NCI-H82 (cell line): ENCODE measurements at places on chromosomes 11 and 22.

- no peak for DNase-seq
These were observed 7.0 kb downstream of the PITPNB start for GRCh38 chr22:27912101-27912500.

- DNase-seq = no peak
These were observed 9.1 kb upstream of the CCDC88B start for GRCh38 chr11:64330888-64331287.

- peak; percentile 24 for DNase-seq
These were observed 88.2 kb downstream of the SHANK2 start for GRCh38 chr11:71164186-71164585.

- DNase-seq = no peak
These were observed 138.7 kb downstream of the SOX6 start for GRCh38 chr11:16217631-16218030.

- DNase-seq = peak; percentile 87
These were observed 9.7 kb downstream of the LRFN4 start for GRCh38 chr11:66866511-66866986.

DNA sequence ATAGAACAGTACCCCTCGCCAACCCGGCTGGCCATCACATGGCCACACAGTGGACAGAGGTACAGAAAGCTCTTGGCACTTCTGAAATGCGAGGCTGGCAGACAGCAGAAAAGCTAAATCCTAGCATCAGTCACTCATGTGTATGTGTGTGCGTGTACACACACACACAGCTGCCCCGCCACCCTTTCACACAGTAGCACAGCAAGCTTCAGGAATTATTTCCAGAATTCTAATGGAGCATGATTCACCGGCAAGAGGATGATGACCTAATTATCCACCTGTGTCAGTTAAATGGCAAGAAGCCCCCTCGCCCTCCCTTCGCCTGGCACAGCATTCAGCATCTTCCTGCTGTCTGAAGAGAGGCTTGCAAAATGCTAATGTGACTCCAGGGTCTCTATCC lies 336.0 kb downstream of the SHANK2 start:
- no peak for DNase-seq

DNA sequence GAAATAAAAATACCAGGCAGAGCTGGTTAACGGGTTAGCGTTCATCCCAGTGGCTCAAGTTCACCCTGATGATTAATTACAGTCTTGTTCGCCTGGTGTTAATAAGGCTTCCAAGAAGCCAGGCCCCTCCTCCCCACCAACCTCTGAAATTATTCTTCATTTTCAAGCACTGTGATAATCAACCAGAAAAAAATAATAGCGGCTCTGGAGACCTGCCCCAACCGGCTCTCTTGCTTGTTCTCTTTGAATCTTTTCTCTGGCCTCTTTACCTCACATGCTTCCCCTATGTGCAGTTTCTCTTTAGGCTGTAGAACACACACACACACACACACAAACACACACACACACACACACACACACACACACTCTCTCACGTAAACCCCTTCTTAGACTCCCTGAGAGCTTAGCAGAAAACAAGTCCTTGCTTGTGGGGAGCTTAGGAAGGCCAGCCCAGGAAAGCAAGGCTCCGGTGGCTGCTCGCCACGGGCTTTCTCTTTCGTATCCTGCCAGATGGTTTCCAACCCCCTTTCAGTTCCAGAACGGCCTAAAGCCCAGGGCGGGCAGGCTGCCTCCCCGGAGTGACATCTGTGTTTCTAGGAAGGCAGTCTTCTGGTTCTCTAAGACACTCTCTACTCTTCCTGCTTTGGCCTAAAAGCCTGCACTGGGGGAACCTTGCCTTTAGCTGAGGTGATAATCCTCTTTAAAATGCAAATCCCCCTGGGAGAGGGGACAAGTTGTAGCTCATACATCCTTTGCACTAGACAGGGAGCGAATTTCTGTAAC lies 106.4 kb upstream of the SESN3 start:
- peak; percentile 99 for DNase-seq
